Fibroblast of villous mesenchyme (primary cell): ENCODE measurements at places on chromosomes 1 and 21. TPM values are rescaled to one million over a fixed set of nuclear protein-coding genes. Genes with fewer than 3 reads are reported as not detected.

The CDC42 gene
- 348 and 598 TPM in 2 replicates for total RNA-seq

The C4BPA gene
- not detected in 2 replicates for total RNA-seq

The PRDM16 gene
- under 0.01 and 1.7 TPM in 2 replicates for total RNA-seq

The ADORA1 gene
- 8.7 and 14.2 TPM in 2 replicates for total RNA-seq

The IBA57 gene
- total RNA-seq, result 3.5 and 4.3 TPM in 2 replicates

GRCh38 chr1:65992831-65993271, 200.2 kb downstream of the PDE4B start:
- no peak for DNase-seq

- no peak for DNase-seq
These were observed 9.8 kb upstream of the KCNQ4 start for GRCh38 chr1:40773748-40774265.

DNA sequence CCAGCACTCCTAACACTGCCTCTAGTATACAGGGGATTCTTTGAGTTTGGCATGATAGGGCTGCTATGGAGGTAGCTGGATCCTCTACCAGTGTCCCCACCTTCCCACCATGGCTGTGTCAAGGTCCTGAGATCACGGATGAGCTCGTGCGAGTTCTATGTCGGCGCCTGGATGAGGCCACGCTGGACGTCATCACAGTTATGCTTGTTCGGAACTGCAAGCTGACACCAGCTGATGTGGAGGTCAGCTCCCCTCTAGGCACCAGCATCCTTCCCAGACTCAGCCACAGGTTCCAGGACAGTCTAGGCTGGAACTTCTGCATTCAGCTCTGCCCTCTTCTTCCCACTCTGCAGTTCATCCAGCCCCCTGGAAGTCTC, 15.2 kb downstream of the HYI start:
- DNase-seq, result no peak

GRCh38 chr1:155001675-155002463, 733 bp upstream of the ZBTB7B start:
- peak; percentile 99 for DNase-seq

- peak; percentile 35 for DNase-seq
These were observed 832 bp downstream of the HCN3 start for GRCh38 chr1:155277902-155278688.

GRCh38 chr1:83026745-83027144, 972.2 kb downstream of the TTLL7 start:
- no peak for DNase-seq

- DNase-seq, result no peak
These were observed 183.7 kb upstream of the ZC3H12A start for GRCh38 chr1:37290718-37291117.

DNA sequence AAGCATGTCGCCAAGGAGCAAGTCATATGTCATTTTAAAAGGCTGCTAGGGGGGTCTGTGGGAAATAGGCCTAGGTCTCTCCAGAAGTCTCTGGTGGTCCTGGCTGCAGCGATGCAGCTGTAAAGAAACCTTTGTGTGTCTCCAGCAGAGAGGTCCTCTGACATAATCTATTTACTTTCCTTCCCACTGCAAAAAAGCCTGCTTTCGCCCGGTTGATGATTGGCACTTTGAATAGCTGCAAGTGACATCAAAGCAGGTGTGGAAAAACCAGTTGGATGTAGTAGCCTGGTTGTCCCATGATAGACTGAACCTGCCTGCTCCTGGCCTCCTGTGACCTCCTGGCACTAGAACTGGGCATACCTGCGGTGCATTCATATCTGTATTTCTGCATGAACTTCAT, 13.8 kb downstream of the RASSF5 start:
- DNase-seq, result no peak

DNA sequence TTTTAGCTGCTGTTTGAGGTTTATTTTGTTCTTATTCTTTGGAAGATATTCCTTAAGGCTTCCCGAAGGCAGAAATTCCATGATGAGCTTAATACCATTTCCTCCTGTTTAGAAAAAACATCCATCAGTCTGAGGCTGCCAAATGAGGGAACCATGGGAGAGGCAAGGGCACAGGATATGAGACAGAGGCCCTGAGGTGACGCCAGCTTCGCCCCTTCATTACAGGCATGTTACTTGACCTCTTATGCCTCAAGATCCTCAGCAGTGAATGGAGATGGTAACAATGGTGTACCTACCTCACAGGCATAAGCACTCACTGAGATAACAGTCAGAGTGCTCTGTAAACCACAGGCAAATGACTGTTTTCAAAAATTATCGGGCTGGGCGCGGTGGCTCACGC, 93.6 kb downstream of the RAVER2 start:
- DNase-seq, result no peak

- DNase-seq, result peak; percentile 76
These were observed 172.7 kb upstream of the FGGY start for GRCh38 chr1:59124166-59124565.

DNA sequence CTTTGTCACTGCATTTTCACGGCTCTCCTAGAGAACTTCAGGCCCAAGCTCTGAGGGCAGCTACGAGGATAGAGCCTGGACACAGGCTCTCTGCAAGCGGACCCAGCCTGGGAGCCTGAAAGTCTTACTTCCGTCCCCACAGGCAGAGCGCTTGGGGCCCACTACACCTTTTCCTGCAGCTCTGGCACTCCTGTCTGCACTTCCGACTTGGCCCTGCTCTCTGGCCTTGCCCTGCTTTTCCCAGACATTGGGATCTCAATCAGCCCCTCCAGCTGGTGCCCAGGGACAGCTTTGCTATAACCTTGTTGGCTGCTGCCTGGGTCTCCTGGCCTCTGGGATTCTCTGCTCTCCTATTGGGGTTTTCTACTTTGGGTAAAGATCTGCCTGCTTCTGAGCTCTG, 27.6 kb downstream of the WNT4 start:
- DNase-seq, result no peak

GRCh38 chr1:6124341-6124740, 55.8 kb downstream of the CHD5 start:
- no peak for DNase-seq

- no peak for DNase-seq
These were observed 1.6 kb upstream of the REN start for GRCh38 chr1:204167730-204168129.

GRCh38 chr1:240524356-240525069, 87.4 kb downstream of the GREM2 start:
- no peak for DNase-seq

DNA sequence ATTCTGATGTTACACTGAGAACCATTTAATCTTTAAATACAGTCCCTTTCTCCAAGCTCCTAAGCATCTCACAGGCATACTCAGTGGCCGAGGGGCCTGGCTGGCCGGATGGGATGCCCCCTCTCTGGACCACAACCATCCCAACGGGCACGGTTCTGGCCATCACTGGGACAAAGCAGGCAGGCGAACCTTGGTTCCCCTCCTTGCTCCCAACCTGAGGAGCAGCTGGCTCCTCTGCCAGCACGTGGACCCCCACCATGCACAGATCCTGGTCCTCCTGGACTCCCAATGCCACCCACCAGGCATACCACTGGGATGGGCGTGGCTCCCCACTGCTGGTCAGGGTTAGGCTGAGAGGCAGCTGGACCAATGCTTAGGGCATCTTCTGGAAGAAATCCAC, 19.8 kb upstream of the PRDM16 start:
- DNase-seq, result no peak

DNA sequence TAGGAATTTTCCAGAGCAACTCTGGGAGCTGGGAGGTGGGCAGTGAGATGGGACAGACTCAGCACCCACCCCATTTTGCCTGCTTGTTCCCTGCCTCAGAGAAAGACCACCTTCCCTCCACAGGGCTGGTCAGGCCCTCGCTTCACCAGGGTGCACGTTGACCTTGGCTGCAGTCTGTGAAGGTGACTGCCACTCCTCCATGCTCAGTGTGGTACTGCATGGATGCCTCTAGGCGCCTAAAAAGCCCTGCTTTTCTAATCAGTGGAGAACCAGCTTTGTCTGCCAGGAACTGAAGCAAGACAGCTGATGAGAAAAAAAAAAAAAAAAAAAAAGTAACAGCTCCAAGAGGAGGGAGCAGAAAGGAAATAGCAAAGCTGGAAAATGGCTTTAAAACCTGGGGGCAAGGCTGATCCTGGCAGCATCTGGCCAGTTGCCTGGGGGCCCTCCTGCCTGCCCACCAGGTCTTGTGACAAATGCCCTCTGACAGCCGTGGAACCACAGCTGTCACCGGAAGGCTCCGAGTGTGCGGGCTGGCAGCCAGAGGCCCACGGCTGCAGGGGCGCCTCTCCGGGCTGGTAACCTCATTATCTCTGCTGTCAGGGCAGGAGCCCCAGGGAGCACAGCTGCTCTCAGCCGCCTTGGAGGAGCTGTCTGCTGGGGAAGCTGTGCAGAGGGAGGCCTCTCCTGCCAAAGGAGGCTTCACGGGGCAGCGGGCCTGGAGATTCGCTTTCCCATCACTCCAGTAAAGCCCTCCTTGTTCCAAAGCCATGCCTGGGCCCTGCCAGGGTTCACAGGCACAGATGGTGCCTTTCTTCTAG, 13.7 kb downstream of the KIAA1614 start:
- peak; percentile 57 for DNase-seq

DNA sequence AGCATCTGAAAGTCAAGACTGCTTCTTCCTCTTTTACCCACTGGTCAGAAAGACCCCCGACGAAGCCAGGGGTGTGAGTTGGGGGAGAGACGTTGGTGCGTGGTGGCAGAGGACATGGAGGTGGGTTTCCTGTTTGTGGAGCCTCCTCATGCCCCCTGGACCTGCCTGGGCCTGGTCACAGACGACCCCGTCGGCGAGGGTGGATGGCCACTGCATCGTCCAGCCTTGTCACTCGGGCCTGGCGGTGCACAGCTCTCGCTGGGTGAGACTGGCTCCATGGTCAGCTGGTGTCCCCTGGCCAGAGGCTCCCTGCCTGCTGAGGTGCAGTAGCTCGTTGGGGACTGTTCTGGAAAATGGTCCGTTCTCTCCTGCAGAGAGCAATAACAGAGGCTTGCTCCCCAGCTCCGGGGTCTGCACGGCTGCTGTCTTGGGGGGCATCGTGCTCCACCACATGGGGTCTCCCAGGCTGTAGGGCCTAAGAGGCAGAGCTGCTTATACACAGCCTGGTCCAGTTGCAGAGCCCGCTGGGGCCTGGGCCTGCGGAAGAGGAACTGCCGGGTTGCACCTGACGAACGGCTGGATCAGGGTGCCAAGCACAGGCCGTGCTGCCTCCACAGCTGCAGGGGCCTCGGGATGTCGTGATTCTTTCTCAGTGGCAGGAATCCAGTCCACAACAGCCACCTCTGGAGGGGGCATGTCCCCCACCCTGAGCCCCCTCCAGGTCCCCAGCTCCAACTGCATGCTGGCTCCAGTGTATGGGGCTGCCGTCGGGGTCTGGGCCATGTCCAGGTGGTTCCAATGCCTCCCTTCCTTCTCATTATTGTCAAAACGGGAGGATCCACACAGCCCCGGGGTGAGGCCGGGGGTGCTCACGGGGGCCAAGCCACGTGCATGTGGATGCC, 18.0 kb upstream of the ACTRT2 start:
- DNase-seq, result no peak

- no peak for DNase-seq
These were observed 43.7 kb upstream of the LRRC7 start for GRCh38 chr1:69524015-69524414.
